ENCODE measurements at places on chromosomes 4 and X. TPM values are rescaled to one million over a fixed set of nuclear protein-coding genes. Genes with fewer than 3 reads are reported as not detected.

GRCh38 chrX:40104630-40104984 lies 6.8 kb upstream of the BCOR start:
- DNase-seq, result no peak

- no peak for DNase-seq
Observed at GRCh38 chr4:69167300-69167699, 47.2 kb downstream of the UGT2B11 start.

GRCh38 chr4:151407466-151408379 lies 1.3 kb upstream of the FHIP1A start:
- DNase-seq, result no peak

- no peak for DNase-seq
Observed at GRCh38 chr4:152607178-152607577, 71.3 kb upstream of the FBXW7 start.

- DNase-seq, result no peak
Observed at GRCh38 chr4:3330707-3331106, 37.9 kb downstream of the RGS12 start.

DNA sequence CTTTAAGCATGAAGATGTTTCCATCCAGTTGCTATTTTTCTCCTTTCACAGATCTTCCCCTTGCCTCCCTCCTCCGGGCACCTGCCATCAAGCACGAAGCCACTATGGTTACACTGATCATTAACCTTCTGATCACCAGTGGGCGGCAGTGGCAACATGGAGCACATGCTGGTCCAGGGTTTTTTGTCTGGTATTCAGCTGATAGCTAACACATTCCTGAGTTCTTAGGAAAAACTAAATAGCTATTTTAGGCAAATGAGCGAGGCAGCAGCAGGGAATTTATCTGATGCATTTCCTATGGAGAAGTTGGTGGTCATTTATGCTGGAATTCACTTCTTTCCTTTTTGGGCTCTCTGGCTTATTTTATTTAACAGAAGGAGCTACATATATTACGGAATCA lies 22.9 kb downstream of the SHISA3 start:
- DNase-seq, result no peak

GRCh38 chrX:153870288-153870690 lies 15.7 kb downstream of the L1CAM start:
- DNase-seq, result no peak

GRCh38 chr4:145618210-145618931 lies 814 bp upstream of the MMAA start:
- no peak for DNase-seq

GRCh38 chrX:40009462-40009851 lies 88.3 kb downstream of the BCOR start:
- no peak for DNase-seq

Gene NPY1R
- 1.1 TPM for polyA plus RNA-seq

Gene DUX4
- polyA plus RNA-seq, result not detected

Gene HHIP
- polyA plus RNA-seq, result 9.1 TPM

Gene PLP1
- 20.9 TPM for polyA plus RNA-seq

Gene RNF212
- 4.2 TPM for polyA plus RNA-seq

All from urinary bladder (tissue), 4 donors.